ENCODE measurements at places on chromosomes 2 and 18.
A peak's percentile ranks its signal among the peaks of the same experiment; 100 is the strongest.

GRCh38 chr2:61177727-61178549 is 15.9 kb downstream of the C2orf74 start:
- peak; percentile 47 for DNase-seq

DNA sequence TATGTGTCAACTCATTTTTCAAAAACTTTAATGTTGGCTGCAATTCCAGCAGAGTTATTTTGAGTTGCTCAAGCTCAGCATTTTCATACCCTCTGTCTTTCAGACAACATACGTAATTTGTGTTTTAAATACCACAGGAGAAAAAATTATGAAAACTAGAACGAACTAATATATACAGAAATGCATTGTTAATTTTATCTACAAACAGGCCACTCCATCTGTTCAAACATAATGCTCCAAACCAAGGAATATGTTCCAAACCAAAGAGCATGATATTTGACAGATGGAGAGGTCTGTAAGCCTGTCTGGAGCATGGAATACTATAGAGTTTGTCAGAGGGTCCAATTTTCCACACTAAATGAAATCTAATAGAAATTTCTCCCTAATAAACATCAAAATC is 536.2 kb upstream of the FSIP2 start:
- no peak for DNase-seq

- no peak for DNase-seq
Measured at GRCh38 chr2:3101016-3101942, 276.3 kb downstream of the EIPR1 start.

GRCh38 chr2:88199912-88200682 is 30.0 kb downstream of the THNSL2 start:
- no peak for DNase-seq

DNA sequence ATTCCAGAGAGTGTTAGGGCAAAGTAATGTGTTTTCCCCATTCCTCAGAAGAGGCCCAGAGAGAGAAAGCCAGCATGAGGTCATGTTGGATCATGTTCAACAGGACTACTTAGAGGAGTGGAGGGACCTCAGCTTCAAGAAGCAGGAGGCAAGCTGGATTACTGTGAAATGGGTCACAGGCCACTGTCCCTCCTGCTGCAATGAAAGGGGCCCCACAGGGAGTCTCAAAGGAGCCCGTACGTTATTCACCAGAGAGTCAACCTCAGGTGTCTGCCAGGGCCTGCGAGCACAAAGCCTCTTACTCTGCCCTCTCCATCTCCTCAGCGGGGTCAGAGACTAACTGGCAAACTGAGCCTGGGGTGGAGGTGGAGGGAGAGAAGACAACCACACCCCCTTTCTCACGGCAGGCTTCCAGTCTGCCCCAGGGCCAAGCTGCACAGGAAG is 27.2 kb upstream of the ACYP2 start:
- DNase-seq: no peak
